ENCODE measurements at places on chromosomes 1 and 21.

- H3K27me3 ChIP-seq = peaks cover 56% of the 10 kb centered on the region
- H3K27ac ChIP-seq = no peak overlapping the region
- no peak for DNase-seq
- peaks cover 27% of the 10 kb centered on the region for H3K4me1 ChIP-seq
Observed at GRCh38 chr21:33018707-33019465, 6.8 kb upstream of the OLIG2 start.

DNA sequence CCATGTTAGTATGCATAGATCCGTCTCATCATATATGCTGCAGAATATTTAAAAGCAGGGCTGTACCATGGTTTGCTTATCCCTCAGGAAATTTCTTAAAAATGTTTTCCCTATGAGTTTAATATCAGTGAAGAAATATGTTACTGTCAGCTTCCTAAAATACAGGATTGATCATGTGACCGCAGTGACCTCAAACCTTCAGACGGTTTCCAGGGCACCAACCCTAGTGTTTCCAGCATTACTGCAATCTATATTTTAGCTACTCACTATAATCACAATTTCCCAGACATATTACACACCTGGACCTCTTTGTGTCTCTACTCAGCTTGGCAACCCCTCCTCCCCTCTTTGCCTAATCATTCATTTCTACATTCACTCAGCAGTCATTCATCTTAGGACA lies 7.7 kb upstream of the SDHB start:
- no peaks in the 10 kb centered on the region for H3K36me3 ChIP-seq
- DNase-seq = no peak
- no peaks in the 10 kb centered on the region for H3K27me3 ChIP-seq
- H3K4me1 ChIP-seq = no peaks in the 10 kb centered on the region
- H3K4me3 ChIP-seq = no peak overlapping the region

GRCh38 chr1:175309996-175310395 lies 117.4 kb upstream of the KIAA0040 start:
- H3K4me1 ChIP-seq = no peaks in the 10 kb centered on the region
- no peak overlapping the region for H3K4me3 ChIP-seq
- DNase-seq = no peak

GRCh38 chr1:110214454-110215404 lies 4.6 kb downstream of the KCNC4 start:
- no peak for DNase-seq
- no peak overlapping the region for H3K4me3 ChIP-seq
- H3K36me3 ChIP-seq = no peaks in the 10 kb centered on the region
- no peak overlapping the region for H3K27ac ChIP-seq

GRCh38 chr1:63126104-63126503 lies 196.3 kb upstream of the FOXD3 start:
- DNase-seq = no peak
- H3K4me3 ChIP-seq = no peak overlapping the region
- H3K27me3 ChIP-seq = no peaks in the 10 kb centered on the region

Measured in CD4-positive, alpha-beta memory T cell (primary cell).